Fibroblast of gingiva (primary cell): ENCODE measurements at places on chromosomes 2 and 18.

- no peak for DNase-seq
These were observed 117.0 kb downstream of the DOCK10 start for GRCh38 chr2:224925061-224925809.

DNA sequence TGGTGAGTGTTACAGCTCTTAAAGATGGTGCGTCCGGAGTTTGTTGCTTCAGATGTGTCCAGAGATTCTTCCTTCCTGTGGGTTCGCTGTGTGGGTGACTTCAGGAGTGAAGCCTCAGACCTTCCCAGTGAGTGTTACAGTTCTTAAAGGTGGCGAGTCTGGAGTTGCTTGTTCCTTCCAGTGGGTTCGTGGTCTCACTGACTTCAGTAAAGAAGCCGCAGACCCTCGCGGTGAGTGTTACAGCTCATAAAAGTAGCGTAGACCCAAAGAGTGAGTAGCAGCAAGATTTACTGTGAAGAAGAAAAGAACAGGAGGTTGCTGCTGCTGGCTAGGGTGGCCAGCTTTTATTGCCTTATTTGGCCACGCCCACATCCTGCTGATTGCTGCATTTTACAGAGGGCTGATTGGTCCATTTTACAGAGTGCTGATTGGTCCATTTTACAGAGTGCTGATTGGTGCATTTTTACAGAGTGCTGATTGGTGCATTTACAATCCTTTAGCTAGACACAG lies 34.0 kb upstream of the SPTBN1 start:
- no peak for DNase-seq

GRCh38 chr2:241025639-241026038 lies 27.2 kb downstream of the SNED1 start:
- DNase-seq, result peak; percentile 0

- no peak for DNase-seq
These were observed 202.5 kb downstream of the GLI2 start for GRCh38 chr2:120938045-120938771.

DNA sequence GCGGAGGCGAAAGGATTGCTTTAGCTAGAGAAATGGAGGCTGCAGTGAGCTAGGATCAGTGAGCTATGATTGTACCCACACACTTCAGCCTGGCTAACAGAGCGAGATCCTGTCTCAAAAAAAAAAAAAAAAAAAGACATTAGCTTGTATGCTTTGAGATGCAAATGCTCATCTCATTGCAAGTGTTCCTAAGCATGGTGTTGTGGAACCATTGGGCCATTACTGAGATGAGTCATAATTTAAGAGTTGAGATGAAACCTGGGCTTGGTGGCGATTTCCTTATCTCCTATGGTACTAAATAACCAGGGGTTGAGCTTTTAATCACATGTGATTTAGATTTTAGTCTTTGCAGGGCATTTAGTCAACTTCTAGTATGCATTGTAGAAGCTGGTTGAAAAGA lies 2.2 kb downstream of the PLEKHA3 start:
- DNase-seq, result no peak

- DNase-seq, result peak; percentile 91
These were observed 20.8 kb upstream of the TNP1 start for GRCh38 chr2:216880509-216881184.

GRCh38 chr2:210862283-210863065 lies 306.1 kb downstream of the CPS1 start:
- no peak for DNase-seq

DNA sequence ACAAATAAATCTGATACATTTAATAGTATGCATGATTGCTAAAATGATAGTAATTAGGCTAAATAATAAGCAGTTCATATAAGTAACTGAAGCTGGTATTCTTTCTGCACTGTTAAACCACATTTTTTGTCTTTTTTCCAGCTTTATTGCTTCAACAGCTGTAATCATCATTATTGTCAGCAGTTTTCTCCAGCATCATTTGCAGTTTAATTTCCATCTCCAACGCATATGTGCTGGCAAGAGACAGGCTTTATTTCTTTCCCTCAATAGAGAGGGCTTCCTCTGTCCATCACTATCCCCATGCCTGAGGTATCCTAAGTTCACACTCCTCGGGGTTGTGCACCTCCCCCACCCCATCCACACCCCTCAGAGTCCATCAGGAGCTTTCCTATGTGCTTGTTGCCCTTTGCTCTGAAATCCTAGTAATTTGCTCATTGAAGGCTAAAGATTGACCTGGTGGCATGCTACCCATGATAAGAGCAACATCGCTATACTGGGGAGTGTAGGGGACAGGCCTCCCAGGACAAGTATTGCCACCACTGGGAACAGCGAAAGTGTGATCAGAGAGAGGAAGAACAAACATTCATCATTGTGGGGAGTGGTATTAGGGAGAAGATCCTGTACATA lies 37.1 kb downstream of the B4GALT6 start:
- no peak for DNase-seq

DNA sequence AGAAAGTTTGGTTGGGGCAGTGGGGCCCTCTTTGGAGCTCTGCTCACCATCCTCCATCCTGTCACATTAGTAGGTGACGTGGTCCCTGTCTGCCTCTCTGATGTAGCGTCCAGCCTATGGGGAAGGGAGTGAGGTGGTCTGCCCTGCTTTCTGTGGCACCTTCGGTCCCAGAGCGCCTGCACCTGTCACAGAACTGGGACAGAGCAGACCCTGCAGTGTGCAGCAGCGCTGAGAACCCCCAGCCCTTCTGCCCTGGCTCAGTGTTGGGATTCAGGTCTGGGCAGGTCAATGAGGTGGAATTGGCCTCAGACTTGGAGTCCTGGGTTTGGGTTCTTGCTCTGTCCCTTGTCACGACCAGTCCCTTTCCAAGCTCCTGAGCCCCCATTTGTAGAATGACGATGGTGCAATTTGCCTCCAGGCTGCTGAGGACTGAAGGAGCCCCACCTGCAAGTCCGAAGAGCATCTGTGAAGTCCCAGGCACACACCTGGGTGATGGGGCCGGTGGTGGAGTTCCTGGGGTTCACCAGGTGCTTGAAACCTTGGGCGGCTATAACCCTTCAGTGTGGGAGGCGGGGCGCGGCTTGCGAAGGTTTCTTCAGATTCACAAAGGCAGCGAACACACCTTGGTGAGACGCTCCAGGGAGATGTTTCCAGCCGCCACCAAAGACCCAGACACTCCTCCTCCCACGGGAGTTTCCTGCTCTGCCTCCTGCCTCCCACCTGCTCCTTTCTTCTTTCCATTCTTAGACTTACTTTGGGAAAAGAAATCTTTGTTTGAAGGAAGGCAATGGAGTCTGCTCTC lies 265.4 kb upstream of the HDAC4 start:
- DNase-seq, result no peak

- DNase-seq, result no peak
These were observed 83.6 kb downstream of the CTNNA2 start for GRCh38 chr2:79596403-79596802.

DNA sequence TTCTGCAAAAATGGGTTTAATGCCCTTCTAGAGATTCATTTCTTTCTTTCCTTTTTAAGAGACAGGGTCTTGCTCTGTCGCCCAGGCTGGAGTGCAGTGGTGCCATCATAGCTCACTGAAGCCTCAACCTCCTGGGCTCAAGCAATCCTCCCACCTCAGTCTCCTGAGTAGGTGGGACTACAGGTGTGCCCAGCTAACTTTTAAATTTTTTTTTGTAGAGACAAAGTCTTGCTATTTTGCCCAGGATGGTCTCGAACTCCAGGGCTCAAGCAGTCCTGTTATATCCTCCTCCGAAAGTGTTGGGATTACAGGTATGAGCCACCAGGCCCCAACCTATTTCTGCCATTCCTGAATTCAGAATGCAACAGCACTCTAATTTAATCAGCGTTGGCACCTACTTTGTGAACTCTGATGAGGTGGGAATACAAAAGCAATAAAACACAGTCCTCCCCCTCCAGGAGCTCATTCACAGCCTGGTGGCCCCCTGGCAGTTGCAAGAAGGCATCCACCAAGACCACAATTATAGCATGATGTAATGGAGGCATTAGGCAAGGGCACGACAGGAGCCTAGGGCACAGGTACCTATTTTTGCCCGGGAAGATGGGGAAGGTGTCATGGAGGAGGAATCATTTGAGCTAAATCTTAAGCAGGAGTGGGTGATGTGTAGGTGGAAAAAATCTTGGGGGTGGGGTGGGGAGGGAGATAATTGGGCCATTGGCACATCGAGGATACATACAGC lies 5.1 kb downstream of the RHOB start:
- no peak for DNase-seq

DNA sequence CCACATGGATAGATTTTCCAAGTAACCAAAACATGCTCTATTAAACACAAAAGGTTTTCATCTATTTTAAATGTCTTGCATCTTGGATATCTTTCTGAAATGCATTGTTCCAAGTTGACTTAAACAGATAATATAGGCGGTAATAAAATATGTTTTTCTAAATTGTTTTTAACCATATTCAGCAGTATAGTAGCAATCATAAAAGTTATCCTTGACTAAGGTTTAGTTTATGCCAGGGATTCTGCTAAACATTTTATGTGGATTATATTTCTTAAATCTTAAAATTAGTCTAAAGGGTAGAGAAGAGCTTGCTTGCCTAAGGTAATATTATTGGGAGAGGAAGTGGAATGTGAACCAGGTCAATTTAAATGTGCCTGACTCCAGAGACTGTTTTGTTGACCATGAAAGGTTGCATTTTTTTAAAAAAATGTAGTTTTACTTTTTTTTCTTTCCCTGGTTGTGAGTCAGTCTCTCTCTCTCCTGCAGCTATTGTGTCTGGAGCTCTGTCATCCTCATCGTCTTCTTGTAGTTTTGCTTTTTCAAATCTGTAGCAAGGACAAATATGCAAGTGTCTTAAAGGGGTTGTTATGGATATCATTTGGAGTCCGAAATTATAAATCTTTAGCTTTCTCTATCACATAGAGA lies 309.1 kb upstream of the COL3A1 start:
- peak; percentile 4 for DNase-seq

- DNase-seq, result no peak
These were observed 18.5 kb upstream of the TMEM178A start for GRCh38 chr2:39647104-39647765.

- DNase-seq, result no peak
These were observed 30.6 kb downstream of the CYB5A start for GRCh38 chr18:74261053-74261713.

- peak; percentile 57 for DNase-seq
These were observed 80.5 kb downstream of the EHBP1 start for GRCh38 chr2:62785810-62786597.

DNA sequence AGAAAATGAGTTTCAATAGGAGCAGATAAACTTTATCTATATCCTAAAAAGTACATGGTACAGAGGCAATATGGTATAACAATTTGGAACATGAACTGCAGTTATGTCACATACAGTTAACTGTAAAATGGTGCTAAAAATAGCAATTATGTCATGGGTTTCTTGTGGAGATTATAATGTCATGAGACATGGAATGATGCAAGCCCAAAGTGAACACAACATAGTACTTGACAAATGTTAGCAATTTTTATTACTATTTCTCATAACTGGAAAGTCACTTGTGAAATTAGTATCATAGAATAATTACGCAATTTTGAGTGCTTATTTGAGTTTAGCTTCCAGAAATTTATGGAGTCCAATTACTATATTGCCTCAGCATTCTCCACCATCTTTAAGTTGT lies 1263.4 kb downstream of the DSC3 start:
- DNase-seq, result peak; percentile 27

GRCh38 chr2:158965641-158966040 lies 2.8 kb upstream of the TANC1 start:
- DNase-seq, result no peak

DNA sequence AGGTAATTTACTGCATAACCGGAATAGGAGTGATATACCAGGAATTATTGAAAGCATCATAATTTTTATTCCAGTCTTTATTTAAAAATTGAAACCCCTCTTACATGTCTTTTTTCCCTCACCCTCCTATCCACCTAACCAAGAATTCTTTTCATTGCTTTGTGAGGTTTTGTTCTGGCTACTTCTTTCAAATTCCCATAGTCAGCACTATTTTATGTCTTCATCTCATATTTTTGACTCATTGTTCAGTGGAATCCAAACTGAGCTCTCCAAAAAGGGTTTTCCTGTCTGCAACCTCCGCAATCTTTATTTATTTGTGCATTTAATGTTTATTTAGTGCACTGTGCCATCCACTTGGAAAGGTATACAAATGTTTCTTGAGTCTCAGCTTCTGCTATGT lies 128.5 kb downstream of the DOK6 start:
- no peak for DNase-seq

DNA sequence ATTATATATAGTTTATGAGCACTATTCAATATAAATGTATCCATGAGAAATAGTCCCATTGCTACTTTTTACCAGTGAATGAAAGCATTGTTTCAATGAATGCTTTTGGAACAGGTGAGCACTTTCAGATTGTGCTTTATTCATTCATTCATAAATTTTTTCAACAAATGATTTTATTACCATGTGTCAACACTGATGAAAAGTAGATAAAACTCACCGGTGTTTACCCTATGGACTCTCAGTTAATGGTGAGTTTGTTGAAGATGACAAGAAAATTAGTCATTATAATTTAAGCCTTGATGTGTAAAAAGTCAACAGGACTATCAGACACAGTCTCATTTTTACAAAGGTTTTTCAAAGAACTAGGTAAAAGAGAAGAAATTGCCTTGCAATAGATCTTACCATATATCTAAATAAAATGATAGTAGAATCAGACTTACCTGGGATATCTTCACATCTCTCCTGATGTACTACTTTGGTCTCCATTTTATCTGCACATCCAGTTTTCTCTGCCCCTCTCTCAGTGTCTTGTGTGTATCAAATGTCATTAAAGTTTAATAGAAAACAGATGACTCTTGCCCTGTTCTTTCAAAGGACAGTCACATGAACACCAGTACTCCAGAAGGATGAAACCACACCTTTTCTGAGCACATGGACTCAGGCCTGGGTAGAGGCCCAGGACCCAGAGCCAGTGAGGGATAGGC lies 325.3 kb upstream of the RND3 start:
- peak; percentile 14 for DNase-seq

DNA sequence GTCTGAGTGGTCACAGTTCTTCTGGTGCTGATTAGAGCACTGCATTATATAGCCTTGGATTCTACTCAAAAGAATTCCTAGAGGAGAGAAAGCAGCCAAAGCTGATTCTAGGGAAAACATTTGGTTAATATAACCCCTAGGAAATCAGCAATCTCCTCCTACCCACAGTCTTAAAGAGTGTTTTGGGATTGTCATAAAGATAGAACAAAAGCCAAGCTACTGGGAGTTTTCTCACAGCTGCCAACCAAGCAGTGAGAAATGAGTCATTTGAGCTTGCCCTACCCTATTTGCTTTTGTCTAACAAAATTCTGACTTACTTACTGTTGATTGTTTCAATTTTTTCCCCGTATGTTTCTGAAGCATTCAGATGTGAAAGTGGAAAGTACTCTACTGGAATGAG lies 469.3 kb downstream of the PLCL1 start:
- DNase-seq, result no peak

DNA sequence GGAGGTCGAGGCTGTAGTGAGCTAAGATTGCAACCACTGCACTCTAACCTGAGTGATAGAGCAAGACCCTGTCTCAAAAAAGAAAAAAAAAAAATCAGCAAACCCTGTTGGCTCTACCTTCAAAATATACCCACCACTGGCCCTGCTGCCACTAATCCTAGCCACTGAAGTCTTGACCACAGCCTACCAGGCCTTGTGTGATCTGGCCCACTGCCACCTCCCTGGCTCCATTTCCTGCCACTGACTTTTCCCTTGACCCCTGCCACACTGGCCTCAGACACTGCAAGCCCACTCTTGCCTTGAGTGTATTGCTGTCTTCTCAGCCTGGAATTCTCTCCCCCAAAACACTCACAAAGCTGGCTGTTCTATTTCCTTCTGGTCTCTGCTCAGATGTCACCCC lies 33.7 kb downstream of the SH2D6 start:
- DNase-seq, result no peak
